ENCODE measurements at places on chromosomes 6 and 20.

DNA sequence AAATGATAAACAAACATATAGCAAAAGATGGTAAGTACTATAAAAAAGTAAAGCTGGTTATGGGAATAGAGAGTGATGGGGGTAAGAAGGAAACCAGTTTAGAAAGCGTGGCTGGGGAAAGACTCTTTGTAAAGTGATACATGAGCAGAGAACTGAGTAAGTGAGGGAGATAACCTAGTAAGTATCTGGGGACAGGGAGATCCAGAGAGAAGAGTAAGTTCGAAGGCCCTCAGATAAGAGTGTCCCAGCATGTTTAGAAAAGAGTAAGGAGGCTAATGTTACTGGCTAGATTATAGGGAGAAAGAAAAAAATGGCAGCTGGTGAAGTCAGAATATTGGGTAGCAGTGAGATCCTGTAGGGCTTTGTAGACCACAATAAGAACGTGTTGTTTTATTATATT, 50.7 kb upstream of the HBS1L start:
- no peak for DNase-seq

- DNase-seq, result peak; percentile 47
Measured at GRCh38 chr20:2688041-2688591, 4.5 kb upstream of the EBF4 start.

- no peak for DNase-seq
Measured at GRCh38 chr6:124040655-124041054, 237.0 kb downstream of the NKAIN2 start.

DNA sequence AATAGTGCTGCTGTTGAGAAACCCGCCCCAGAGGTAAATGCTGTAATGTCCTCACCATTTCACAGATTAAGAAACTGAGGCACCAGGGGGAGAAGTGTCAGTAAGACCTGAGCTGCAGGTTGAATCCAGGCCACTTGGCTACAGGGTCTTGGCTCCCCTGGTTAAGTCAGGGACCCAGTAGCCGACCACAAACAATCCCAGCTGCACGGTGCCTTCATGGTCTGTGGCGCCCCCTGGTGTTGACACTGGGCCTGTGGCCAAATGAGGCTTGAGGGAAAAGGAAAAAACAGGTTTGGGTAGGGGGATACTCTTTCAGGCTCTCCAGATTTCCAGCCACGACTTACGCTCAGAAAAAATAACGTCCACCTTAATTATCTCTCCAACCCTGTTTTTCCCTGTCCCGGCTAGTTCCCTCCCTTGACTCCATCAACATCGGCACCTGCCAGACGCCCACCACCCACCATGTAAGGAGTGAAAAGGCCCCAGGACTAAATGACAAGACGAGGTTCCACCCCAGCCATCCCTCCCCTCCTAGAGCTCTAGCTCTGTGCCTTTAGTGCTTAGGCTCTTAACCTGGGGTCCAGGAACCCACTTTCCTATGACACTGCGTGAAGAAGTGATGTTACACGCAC, 47.7 kb upstream of the POLR1H start:
- no peak for DNase-seq

- no peak for DNase-seq
Measured at GRCh38 chr6:36576578-36576977, 17.6 kb upstream of the SRSF3 start.

DNA sequence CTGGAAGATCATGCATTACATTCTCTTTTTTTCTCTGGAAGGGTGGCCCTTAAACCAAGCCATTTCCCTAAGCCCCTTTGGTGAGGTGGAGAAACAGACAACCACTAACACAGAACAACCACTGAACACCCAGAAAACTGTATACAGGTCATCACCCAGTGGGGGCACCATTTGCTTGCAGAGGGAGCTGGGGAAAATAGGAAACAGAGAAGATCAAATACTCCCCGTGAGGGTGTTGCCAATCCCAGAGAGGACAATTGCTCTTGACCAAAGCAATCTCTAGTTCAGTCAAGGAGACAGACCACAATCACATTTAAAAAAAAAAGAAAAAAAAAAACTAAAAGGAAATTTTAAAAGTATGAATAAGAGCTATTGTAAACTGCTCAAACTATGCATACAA, 865 bp upstream of the DAAM2 start:
- DNase-seq, result no peak

- DNase-seq, result no peak
Measured at GRCh38 chr6:160382946-160383345, 34.8 kb downstream of the SLC22A3 start.
